ENCODE measurements at places on chromosomes 2 and 18. TPM values are rescaled to one million over a fixed set of nuclear protein-coding genes. Genes with fewer than 3 reads are reported as not detected.

GRCh38 chr2:42100683-42101205 is 52.9 kb downstream of the PKDCC start:
- DNase-seq: no peak

DNA sequence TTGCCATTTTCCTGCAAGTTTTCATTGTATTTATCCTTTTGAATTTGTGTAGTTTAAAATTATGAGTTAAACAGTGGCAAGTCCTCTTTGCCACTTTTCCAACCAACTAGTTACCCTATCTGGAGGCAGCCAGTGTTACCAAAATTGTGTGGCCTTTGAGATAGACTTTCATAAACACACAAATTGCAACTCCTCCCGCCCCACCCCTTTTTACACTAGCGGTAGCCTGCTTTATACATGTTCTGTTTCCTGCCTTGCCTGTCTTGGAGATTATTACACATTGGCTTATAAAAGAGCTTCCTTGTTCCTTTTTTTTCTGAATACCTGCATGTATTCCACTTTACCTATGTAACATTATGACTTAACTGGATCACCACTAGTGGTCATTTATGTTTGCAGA is 56.5 kb downstream of the RPIA start:
- no peak for DNase-seq

DNA sequence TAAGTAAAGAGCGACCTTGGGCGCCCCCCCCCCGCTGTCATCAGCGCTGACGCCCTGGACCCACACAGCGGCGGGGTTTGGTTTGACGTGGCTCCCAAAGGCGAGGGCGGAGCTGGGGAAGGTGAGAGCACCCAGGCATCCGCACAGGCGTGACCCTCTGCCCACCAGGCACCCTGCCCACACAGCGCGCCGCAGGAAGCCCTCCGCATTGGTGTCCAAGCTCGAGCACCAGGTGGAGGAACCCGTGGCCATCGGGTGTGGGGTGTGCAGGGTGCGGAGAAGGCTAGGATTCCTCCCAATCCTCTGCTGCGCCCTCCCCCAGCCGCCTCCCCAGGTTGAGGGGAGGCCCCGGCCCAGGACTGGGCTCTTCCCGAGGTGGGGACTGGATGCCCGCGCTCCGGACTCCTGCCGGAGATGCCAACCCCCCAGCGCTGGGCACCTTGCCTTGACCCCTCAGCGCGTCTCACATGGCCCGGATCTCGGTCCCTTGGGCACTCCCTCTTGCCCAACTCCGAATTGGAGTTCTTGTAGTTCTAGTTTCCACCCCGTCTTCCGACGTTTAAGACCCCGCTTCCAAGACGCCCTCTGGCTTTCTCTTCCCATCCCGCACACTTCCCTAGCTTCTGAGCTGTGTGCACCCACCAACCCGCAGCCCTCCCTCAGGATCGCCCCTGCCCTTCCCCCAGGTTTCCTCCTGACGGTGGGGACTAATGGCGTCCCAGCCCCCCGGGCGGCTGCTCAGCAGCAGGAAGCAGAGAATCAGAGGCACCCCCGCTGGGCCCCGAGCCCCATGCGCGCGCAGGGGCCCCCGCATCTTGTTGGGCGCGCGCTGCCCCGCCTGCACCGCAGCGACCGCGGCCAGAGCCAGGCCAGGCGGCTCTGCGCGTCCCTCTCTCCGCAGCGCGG is 25.9 kb upstream of the RESP18 start:
- no peak for DNase-seq

DNA sequence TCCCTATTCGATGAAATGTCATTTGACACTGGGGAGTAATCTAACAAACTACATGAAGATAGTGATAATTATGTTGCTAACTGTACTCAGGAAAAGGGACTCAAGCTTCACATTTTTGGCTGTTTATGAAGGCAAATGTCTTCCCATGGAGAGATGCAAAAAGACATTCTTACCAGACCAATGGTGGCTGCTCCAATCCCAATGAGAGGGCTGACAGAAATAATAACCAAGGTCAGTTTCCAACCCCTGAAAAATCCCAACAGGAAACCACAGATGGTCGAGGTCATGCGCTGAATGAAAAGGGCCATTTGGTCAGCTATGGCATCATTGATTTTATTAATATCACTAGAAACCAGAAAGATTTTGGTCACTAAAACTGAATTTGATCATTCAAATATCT is 37.6 kb downstream of the ABCB11 start:
- no peak for DNase-seq

The POTEJ gene
- not detected for polyA plus RNA-seq

The ZNF396 gene
- 0.67 TPM for polyA plus RNA-seq

The TGFA gene
- polyA plus RNA-seq: not detected

The IL36G gene
- polyA plus RNA-seq: not detected

The TUBA4B gene
- polyA plus RNA-seq: not detected

Data from naive B cell (primary cell).